ENCODE measurements at places on chromosomes 3 and 15. TPM values are rescaled to one million over a fixed set of nuclear protein-coding genes. Genes with fewer than 3 reads are reported as not detected.
A peak's percentile ranks its signal among the peaks of the same experiment; 100 is the strongest.

GRCh38 chr3:121514496-121514895 is 31.3 kb downstream of the POLQ start:
- no peak for DNase-seq
- H3K4me3 ChIP-seq = no peak overlapping the region
- no peaks in the 10 kb centered on the region for H3K4me1 ChIP-seq
- H3K36me3 ChIP-seq = no peaks in the 10 kb centered on the region

GRCh38 chr15:96261575-96262034 is 68.9 kb upstream of the NR2F2 start:
- H3K36me3 ChIP-seq = no peaks in the 10 kb centered on the region
- H3K27me3 ChIP-seq = no peaks in the 10 kb centered on the region
- H3K4me3 ChIP-seq = no peak overlapping the region
- no peak overlapping the region for H3K27ac ChIP-seq
- H3K4me1 ChIP-seq = no peaks in the 10 kb centered on the region

The SRPRB gene
- total RNA-seq = 33.4 TPM

The RBP2 gene
- total RNA-seq = not detected

The MUC20 gene
- total RNA-seq = 1.9 TPM

- H3K27ac ChIP-seq = peak overlapping the region; percentile 64
- DNase-seq = no peak
- H3K4me1 ChIP-seq = peaks cover 72% of the 10 kb centered on the region
- H3K27me3 ChIP-seq = no peaks in the 10 kb centered on the region
Measured at GRCh38 chr3:16290827-16291196, 25.8 kb downstream of the OXNAD1 start.

- H3K36me3 ChIP-seq = no peaks in the 10 kb centered on the region
- H3K4me1 ChIP-seq = peaks cover 11% of the 10 kb centered on the region
- H3K4me3 ChIP-seq = peak overlapping the region; percentile 86
- H3K27me3 ChIP-seq = no peaks in the 10 kb centered on the region
Measured at GRCh38 chr3:14947886-14948608, 664 bp downstream of the NR2C2 start.

- no peak for DNase-seq
- no peaks in the 10 kb centered on the region for H3K36me3 ChIP-seq
- H3K4me1 ChIP-seq = peaks cover 48% of the 10 kb centered on the region
Measured at GRCh38 chr3:112555535-112556170, 6.1 kb downstream of the ATG3 start.
